ENCODE measurements at places on chromosomes 1 and 21.

DNA sequence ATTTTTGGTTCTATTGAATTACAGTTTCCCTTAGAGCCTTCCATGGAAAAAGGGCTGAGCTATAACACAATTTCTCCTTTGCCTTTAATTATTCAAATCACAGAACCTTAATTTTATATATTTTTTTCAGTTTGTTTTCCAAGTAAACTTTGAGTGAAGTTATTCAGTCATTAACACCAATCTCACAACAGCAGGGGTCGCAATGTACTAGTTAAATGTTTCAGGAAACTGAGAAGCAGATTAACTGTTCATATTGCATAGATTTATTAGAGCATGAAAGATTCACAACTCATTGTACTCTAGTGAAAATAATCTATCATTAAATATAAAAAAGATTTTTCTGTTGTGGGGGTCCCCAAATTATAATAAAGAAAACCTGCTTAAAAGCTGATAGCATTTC is 64.1 kb downstream of the KIFAP3 start:
- no peak for DNase-seq

- peak; percentile 20 for DNase-seq
Measured at GRCh38 chr1:73674945-73675561, 522.9 kb downstream of the LRRIQ3 start.

GRCh38 chr1:173601588-173601987 is 1.3 kb downstream of the SLC9C2 start:
- no peak for DNase-seq

- no peak for DNase-seq
Measured at GRCh38 chr1:216779686-216780085, 56.5 kb upstream of the ESRRG start.

- DNase-seq = no peak
Measured at GRCh38 chr1:213947200-213947801, 40.5 kb upstream of the PROX1 start.

DNA sequence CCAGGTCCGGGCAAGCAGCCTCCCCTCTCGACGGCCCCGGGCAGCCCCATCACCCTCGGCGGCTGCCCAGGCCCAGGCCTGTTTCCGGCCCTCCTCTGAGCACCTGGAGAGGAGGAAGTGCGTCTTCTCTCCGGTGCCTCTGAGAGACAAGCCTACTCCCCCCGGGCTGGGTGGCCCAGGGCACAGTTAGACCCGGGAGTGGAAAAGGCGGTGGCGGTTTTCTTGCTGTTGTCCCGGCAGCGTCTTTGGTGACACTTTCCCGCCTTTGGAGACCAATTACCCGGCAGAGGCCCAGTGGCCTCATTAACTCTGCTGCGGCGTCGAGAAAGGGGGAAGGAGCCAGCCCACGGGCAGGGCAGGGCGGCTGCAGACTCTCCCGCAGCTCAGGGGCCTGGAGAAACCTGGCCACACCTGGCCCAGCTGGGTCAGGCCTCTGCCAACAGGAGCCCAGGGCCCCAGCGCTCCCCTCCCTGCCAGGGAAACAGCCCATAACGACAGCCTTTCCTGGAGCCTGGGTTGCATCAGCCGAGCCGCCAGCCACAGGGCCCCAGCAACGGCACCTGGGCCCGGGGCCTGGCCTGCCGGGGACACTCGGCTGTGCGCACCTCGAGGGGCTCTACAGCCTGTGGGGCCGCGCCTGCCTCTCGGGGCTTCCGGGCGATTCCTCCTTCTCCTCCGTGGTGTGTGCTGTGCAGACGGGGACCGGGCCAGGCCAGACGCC is 28.4 kb upstream of the C1orf159 start:
- DNase-seq = no peak

- DNase-seq = no peak
Measured at GRCh38 chr1:239511875-239512274, 125.5 kb downstream of the CHRM3 start.

- no peak for DNase-seq
Measured at GRCh38 chr1:184900507-184900906, 73.8 kb downstream of the NIBAN1 start.

GRCh38 chr1:166307261-166308188 is 140.7 kb upstream of the FAM78B start:
- DNase-seq = no peak

DNA sequence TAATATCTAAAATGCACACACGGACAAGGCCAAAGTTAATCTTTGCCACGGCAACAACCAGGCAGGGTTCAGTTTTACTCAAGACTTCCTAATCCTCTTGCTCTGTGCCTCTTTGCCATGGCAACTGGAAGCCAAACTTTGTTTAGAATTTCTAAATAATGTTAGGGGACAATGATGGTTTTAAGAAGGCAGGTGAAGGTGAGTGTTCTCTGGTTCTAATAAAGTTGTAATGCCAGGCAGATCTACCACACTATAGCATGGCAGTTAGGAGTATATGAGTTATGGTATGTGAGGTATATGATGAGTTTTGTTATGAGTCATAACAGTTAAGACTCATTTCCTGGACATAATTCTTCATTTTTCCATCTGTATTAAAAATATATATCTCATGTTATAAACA is 2.7 kb downstream of the PTPRC start:
- DNase-seq = no peak

DNA sequence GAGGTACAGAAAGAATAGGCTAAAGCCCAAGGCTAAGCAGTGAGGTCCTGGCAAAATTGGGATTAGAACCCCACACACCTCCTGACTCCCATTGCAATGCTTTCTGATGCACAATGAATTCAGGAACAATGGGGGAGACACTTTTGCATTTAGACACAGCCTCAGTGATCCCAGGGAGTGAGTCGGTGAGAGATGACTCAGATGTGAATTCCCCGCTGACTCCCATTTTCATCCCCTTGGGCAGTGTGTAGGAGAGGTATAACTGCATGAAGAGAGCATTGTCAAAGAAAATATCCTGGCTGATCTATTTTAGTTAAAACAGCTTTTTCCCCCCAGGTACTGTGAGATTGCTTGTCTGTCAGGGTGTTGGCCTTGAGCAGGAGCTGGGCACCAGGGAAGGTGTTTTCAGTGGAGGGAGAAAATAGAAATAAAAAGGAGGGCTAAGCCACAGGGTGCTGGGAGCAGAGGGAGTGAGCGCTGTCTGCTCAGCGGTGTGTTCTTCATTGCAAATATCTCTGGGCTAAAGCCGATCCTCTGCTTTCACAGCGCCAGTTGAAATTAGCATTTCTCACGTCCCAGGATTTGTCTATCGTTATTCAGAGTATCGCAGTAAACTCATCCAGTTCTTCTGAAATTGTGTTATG is 247.7 kb upstream of the PTBP2 start:
- DNase-seq = no peak

DNA sequence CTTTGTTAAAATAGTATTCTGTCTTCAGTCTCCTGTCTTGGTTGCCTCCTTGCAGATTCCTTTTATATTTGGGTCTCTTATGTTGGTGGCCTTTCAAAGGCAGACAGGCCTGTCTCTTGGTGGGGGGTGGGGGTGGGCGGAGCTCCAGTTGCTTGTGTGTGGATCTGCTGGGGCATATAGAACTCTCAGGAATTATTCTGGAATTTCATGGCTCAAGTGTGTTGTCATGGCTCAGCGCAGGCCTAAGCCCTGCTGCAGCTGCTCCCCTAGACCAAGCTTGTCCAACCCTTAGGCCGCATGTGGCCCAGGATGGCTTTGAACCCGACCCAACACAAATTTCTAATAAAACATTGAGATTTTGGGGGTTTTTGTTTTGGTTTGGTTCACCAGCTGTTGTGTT is 8.0 kb downstream of the C1orf35 start:
- no peak for DNase-seq

- no peak for DNase-seq
Measured at GRCh38 chr1:20069874-20070273, at the start of gene PLA2G5. Gene PLA2G5, plus strand, starts transcription at chr1:20070194. Its CDS starts 14,637 bp downstream, at chr1:20084831.

DNA sequence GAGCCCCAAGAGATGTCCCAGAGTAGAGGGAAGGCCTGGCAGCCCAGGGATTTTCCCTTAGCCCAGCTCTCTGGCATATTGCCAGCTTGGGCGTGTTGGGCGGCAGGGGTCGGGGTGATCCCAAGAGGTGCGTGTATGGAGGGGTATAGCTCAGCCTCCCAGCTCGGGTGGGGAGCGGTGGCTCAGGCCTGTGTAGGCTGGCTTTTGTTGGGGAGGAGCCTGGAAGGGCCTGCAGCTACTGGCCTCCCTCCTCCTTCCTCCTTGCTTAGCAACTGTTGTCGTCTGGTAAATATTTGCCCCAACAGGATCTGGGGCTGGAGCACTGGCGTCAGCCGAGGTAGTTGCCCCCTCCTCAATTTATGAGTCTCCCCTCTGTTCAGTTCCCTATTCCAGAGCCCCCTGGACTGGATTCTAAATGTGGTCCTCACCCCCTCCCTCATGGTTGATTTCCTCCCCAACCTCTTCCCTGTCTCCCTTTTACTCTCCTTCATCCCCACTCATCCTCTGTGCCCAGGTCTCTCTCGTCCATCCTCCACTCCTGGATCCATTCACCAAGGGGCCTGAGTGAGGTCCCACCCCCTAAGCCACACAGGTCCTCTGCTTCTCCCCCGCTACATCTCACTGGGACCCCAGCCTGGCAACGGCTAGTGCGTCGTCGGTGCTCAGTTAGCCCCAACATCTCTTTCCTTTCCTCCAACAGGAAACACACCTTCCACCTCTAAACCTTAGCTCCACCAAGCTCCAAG is 10.3 kb upstream of the LMNA start:
- no peak for DNase-seq
